Esophagus squamous epithelium (tissue), 5 donors: ENCODE measurements at places on chromosomes 2 and 18.

- H3K27me3 ChIP-seq: peaks cover 6% of the 10 kb centered on the region
- H3K27ac ChIP-seq: peak overlapping the region; percentile 82
- H3K4me1 ChIP-seq: peaks cover 85% of the 10 kb centered on the region
- no peak overlapping the region for H3K4me3 ChIP-seq
- DNase-seq: no peak
- no peaks in the 10 kb centered on the region for H3K36me3 ChIP-seq
Measured at GRCh38 chr2:10449486-10449831, 1.3 kb upstream of the ODC1 start.

DNA sequence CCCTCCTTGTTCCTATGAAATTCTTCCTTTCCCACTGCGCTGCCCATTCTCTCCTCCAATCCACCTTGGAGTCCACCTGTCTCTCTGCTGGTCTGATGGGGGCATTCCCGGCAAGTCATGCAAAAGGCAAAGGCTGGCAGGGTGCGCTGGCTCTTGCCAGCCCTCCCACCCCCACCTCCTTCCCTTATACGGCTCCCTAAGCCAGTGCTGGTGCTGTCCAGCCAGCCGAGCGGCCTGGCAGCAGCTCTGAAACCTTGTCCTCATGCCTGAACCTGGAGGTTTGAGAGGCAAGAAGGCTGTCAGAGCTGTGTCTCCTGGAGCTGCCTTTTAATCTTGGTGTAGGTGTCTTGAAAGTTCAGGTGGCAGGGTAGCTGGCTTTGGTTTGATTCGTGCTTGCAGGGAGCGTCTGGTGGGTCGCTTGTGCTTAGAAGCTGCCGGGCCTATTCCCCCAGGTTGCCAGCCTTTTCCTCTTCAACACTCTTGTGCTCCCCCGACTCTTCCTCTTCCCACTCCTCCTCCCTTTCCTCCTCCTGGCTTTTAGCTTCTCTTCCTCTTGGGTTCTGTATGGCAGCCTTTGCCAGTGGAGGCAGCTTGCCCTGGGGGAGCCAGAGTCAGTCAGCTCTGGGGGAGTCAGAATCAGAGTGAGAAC lies 748 bp downstream of the LIPG start:
- peak overlapping the region; percentile 31 for H3K4me3 ChIP-seq
- H3K27ac ChIP-seq: no peak overlapping the region
- DNase-seq: no peak
- no peaks in the 10 kb centered on the region for H3K36me3 ChIP-seq
- peaks cover 10% of the 10 kb centered on the region for H3K27me3 ChIP-seq

GRCh38 chr2:151252646-151253045 lies 9.0 kb downstream of the RBM43 start:
- H3K4me1 ChIP-seq: no peaks in the 10 kb centered on the region
- H3K36me3 ChIP-seq: no peaks in the 10 kb centered on the region
- H3K27ac ChIP-seq: no peak overlapping the region
- no peak for DNase-seq

GRCh38 chr2:48270209-48270608 lies 259.7 kb upstream of the STON1 start:
- no peak overlapping the region for H3K4me3 ChIP-seq
- DNase-seq: no peak
- H3K27ac ChIP-seq: no peak overlapping the region
- H3K36me3 ChIP-seq: no peaks in the 10 kb centered on the region

- no peak for DNase-seq
- no peaks in the 10 kb centered on the region for H3K27me3 ChIP-seq
- no peak overlapping the region for H3K4me3 ChIP-seq
- peaks cover 48% of the 10 kb centered on the region for H3K36me3 ChIP-seq
Measured at GRCh38 chr2:96842600-96842999, 1.2 kb downstream of the ANKRD23 start.

DNA sequence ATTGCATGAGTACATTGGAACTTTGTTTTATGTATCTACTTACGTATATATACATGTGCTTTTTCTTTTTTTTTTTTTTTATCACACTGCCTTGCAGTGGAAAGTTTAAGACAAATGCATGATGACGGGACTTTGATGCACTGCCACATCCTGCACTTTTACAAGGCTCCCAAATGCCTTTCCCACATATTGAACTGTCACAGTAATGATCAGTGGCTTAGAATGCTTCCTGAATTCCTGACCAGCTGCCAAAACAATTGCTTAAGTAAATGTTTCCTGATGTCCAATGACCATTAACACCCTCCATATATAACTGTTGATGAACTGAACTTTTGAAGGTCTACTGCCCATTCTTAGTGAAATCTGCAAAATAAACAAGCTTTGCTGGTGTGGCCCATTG lies 60.2 kb downstream of the LYPD6B start:
- peaks cover 14% of the 10 kb centered on the region for H3K4me1 ChIP-seq
- H3K4me3 ChIP-seq: no peak overlapping the region
- no peak overlapping the region for H3K27ac ChIP-seq
- H3K27me3 ChIP-seq: no peaks in the 10 kb centered on the region
- DNase-seq: no peak
- H3K36me3 ChIP-seq: no peaks in the 10 kb centered on the region

GRCh38 chr2:10449838-10450691 lies 1.9 kb upstream of the ODC1 start:
- DNase-seq: no peak
- no peak overlapping the region for H3K4me3 ChIP-seq
- H3K27ac ChIP-seq: no peak overlapping the region
- peaks cover 26% of the 10 kb centered on the region for H3K4me1 ChIP-seq
- H3K36me3 ChIP-seq: peaks cover under 1% of the 10 kb centered on the region

DNA sequence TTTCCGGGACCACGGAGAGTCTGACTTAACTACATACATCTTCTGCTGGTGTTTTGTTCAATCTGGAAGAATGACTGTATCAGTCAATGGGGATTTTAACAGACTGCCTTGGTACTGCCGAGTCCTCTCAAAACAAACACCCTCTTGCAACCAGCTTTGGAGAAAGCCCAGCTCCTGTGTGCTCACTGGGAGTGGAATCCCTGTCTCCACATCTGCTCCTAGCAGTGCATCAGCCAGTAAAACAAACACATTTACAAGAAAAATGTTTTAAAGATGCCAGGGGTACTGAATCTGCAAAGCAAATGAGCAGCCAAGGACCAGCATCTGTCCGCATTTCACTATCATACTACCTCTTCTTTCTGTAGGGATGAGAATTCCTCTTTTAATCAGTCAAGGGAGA lies 23.1 kb downstream of the ICOS start:
- no peaks in the 10 kb centered on the region for H3K4me1 ChIP-seq
- no peaks in the 10 kb centered on the region for H3K36me3 ChIP-seq
- H3K4me3 ChIP-seq: no peak overlapping the region

DNA sequence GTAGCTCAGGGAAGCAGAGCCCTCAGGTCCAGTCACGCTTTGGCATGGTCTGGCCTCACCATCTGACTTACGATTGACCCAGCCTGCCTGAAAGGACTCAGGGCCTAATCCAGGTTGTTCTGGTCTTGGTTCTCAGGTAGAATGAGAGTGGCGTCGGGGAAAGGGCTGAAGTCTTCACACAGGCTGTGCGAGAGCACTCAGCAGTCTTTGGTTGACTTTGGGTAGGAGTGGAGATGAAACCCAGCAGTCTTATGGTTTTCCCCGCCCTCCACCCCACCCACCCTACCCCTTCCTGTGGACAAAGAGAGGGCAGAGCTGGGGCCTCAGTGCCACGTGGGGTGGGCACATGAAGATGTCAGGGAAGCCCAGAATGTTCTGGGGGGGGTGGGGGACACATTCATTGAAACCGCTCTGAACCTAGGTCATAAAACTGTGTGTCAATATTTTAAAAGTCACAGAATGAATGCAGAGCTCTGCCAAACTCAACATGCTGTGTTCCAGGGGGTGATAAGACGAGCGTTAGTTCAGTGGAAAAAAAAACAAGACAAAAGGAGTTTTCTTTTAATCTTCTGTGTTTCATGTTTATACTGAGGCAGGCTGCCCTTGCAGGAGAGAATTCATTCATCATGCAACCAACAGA lies 58.6 kb upstream of the ALPP start:
- no peaks in the 10 kb centered on the region for H3K36me3 ChIP-seq

GRCh38 chr2:188573453-188573852 lies 281.8 kb downstream of the GULP1 start:
- no peaks in the 10 kb centered on the region for H3K27me3 ChIP-seq
- H3K27ac ChIP-seq: no peak overlapping the region
- peaks cover 18% of the 10 kb centered on the region for H3K36me3 ChIP-seq
- no peak for DNase-seq
- no peak overlapping the region for H3K4me3 ChIP-seq

- no peak overlapping the region for H3K27ac ChIP-seq
- H3K27me3 ChIP-seq: no peaks in the 10 kb centered on the region
- DNase-seq: no peak
- H3K4me1 ChIP-seq: no peaks in the 10 kb centered on the region
Measured at GRCh38 chr2:148540022-148540421, 104.5 kb upstream of the EPC2 start.

GRCh38 chr2:37343537-37344434 lies 644 bp upstream of the QPCT start:
- no peaks in the 10 kb centered on the region for H3K27me3 ChIP-seq
- H3K36me3 ChIP-seq: no peaks in the 10 kb centered on the region
- no peak for DNase-seq
- peak overlapping the region; percentile 61 for H3K27ac ChIP-seq

DNA sequence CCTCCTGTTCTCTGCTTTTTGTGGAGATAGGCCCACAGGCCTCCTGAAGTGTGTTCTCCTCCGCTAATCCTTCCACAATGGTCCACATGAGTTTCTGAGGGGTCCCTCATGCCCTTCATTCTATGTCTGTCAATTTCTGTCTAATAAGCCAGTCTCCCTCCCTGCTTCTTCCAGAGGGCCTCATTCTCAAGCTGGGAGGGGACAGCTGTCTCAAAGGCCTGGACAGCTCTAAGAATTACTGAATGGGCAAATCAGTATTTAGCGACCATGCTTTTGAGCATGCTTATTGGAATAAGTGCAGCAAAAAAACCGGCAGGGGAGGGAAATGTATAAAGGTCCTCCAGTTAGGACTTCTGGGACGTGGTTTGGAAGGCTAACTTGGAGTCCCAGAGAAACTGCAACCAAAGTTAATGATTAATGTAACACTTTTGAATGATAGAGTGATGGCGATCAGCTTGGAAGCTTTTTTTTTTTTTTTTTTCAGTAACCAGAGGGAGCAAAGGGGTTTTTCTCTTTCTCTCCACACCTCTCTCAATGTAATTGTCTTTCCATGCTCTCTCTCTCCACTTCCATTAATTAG lies 890.7 kb upstream of the POU3F3 start:
- H3K4me3 ChIP-seq: no peak overlapping the region
- no peaks in the 10 kb centered on the region for H3K4me1 ChIP-seq

DNA sequence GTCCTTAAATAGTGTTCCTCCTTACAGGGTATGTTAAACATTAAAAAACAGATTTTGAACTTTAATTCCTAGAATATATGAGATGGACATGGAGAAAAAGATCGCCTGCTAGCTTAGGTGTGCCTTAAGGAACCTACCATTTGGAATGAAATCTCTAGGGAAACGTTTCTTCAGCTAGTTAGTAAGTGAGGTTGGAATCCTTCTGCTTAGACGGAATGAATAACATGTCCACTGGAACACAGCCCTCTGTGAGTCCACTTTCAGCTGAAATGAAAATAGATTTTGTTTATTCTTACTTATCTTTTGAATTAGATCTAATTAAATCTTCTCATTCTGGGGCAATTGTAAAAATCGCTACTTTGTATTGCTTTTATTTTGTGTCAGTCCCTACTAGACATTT lies 28.4 kb downstream of the NAB1 start:
- no peak overlapping the region for H3K27ac ChIP-seq
- DNase-seq: no peak
- H3K4me1 ChIP-seq: peaks cover 15% of the 10 kb centered on the region
- no peak overlapping the region for H3K4me3 ChIP-seq
- peaks cover 7% of the 10 kb centered on the region for H3K36me3 ChIP-seq
